ENCODE measurements at places on chromosomes 11 and 22.

DNA sequence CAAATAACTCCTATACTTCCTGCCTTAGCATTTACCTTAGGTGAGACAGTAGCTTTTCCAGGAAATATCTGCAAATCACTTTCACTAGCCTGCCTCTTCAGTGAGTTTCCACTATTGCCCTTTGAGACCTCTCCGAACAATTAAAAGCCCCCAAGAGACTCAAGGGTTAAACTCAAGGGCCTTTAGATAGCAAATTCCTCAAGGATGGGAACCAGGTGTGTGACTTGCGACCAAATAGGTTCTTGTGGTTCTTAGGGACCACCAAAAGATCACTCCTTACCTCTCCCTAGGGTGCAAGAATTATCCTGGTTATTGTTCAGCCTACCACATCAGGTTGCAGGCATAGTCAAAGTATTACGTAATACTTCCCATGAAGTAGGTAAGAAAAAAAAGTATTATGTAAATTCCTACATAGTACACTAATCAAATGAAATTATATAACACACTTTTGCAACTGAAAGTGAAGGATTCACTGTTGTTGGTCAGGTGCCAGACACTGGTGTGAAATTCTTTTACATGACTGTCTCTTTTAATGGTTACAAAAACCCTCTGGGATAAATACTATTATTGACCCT is 1.4 kb upstream of the RDX start:
- DNase-seq, result no peak

- DNase-seq, result peak; percentile 6
Observed at GRCh38 chr11:5992604-5993251, 5.9 kb upstream of the OR52L1 start.

DNA sequence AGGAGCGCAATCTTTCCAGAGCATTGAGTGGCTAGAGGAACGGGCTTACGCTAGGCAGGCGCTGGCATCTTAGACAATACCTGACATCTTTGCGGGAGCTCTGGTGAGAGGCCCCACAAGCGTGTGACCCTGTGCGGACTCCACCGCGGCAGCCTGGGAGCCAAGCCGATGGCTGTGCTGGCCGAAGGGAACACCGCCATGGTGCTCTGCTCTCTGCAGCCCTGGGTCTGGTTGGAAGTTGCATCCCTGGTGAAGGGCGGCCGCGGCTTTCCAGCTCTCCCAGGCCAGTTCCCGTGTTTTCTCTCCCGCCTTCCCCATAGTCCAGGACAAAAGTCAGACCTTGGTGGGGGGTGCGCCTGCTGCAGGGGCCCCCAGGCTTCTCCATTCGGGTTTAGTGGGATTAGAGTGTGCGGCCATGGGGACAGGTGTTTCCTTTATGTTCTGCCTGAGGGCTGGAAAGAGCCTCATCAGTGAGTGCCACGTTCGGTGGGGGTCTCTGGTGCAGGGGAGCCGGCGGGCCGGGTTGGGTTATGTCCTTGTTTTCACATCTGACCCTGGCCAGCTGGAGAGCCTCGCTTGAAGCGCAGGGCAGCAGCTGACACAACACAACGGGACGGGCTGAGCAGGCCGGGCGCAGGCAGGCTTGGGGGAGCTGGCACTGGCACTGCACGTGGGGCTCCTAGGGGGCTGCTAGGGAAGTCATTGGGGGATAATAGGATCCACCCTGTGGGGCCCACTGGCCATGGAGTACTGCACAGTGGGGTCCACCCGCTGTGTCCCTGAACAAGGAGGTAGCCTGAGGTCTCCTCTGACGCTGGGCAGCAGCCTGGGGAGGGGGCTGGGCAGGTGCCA is 94.8 kb downstream of the KCNQ1 start:
- DNase-seq, result no peak

DNA sequence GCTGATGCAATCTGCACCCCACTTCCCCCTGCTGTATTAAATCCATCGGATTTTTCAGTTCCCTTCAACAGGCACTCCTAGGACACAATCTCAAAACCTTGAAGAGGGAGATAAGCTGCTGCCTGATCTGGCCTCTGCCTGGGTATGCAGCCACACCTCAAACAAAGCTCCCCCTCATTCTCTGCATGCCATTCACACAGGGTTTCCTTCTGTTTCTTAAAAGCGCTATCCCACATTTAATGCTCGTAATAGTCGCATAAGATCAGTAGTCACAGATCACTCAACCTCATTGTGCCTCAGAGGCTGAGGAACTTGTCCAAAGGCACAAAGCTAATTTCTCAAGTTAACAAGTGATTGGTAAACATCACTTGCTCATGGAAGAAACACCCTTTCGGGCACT is 34.0 kb downstream of the UQCR10 start:
- no peak for DNase-seq

- no peak for DNase-seq
Observed at GRCh38 chr11:9266132-9266736, 1.1 kb upstream of the DENND5A start.
